ENCODE measurements at places on chromosomes 16 and 17.

- DNase-seq: no peak
Measured at GRCh38 chr17:2368359-2368758, 31.1 kb downstream of the SGSM2 start.

- no peak for DNase-seq
Measured at GRCh38 chr17:78364436-78365281, 4.8 kb upstream of the SOCS3 start.

GRCh38 chr17:17186551-17187505, 19.3 kb downstream of the PLD6 start:
- no peak for DNase-seq

DNA sequence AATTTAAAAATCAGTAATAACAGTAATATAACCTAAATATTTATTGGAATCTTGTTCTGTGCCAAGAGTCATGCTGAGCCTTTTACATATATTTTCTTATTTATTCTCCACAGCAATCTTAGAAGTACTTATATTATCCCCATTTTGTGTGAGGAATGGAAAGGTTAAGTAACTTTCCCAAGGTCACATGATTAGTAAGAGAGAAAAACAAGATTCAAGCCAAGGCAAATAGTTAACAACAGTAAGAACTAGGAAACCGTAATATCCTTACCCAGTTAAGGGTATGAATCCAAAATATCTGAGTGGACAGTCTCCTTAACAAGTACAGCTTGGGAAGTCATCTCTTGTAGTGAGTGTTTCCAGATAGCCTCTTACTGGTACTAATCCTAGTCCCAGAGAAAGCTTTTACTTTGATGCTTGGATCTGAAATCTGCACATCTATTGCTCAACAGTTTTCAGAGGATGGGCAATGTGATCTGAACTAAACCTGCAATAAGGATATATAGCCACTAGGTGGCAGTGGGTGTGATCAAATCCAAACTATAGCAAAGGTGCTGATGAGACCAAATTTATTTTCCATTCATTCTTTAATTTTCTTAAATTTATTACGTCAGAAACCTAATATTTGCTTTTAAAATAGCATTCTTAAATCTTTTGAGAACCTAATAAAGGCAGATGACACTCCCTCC, 23.3 kb downstream of the SHISA6 start:
- DNase-seq: no peak

GRCh38 chr17:27321372-27321771, 27.5 kb downstream of the WSB1 start:
- DNase-seq: no peak

DNA sequence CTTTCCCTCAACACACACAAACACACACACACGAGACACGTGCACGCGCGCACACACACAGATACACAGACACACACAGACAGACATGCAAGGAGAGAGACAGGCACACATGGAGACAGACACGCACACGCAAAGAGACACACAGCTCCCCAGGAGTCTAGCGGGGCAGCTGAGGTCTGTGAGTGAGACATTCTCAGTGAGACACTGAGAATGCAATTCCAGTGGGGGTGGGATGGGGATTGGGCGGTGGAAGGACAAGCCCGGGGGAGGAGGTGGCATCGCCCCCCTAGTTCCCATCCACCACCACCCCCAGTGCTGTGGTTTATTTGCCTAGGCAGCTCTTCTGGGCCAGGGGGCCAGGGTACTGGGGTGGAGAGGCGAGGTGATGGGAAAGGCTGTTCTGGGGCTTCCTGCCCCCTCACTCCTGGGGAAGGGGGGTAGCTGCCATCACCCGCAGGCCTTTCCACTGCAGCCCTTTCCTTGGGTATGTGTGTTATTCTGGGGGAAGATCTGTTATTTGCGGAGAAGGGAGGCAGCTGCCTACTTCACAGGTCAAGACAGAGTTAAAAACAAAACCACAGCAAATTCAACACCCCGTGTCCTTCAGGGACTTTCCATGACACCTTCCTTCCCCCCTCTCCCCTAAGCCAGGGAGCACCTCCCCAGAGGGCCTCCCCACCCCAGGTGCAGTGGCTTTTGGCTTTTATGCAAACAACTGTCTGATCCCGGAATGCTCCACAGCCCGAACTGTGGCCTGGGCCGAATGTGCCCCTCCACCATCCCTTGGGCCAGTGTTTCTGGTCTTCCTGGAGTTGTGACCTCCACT, 18.0 kb downstream of the GRB7 start:
- DNase-seq: no peak

- DNase-seq: no peak
Measured at GRCh38 chr17:15971098-15971678, 26.3 kb downstream of the ADORA2B start.

DNA sequence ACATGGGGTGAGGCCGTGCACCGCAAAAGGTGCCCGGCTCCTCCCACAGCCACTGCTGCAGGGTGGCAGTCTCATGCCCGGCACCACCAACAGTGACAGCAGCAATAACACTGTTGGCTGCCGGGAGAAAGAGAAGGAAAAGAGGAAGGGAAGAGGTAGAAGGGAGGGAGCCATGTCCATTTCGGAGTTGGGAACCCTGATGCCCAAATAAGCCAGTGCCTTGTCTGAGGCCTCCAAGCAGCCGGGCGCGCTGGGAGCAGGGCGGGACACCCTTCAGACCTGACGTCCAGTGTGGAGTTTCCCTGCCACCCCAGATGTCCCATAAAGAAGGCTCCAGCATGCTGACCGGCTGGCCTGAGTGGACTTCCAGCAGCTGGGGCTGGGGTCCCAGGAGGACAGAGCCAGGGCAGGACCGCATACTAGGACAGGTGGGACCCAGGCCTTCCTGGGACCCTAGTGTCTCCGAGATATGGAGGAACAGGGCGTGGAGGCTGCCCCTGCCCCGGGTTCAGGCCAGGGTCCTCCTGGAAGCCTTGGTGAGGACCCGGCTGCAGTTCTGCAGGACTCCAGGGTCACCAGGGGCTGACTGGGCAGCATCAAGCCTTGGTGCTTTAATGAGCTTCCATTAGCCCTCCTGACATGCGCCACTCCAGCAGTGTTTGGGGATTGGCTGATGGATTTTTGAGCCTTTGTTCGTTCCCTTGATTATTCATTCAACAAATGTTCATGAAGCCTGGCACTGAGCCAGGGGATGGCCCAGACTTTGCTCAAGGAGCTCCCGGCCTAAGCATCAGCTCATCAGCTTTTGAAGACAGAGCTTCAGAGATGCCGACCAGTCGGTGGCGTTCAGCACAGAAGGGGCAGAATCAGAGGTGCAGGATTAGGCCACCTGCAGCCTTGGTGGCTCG, 223.6 kb upstream of the CIBAR2 start:
- no peak for DNase-seq

DNA sequence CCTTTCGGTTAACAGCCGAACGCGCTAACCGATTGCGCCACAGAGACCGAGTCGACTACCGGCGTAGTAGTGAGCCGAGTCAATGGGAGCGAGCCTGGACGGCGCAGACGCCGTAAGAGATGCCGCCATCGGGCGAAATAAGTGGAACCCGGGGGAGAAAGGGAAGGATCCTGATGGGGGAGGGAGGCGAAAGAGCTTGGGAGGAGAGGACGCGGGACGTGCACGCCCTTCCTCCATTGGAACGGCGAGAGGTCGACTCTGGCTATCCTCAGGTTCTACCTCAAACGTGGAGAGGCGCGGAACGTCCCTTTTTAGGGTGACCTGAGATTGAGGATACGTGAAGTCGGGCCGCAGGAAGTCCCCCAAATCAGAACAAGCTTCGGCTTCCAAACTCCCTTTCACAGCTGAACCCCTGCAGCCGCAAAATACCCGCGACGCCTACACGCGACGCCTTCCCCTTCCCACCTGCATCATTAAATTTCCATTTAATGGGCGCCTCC, 683 bp upstream of the PSMB3 start:
- peak; percentile 81 for DNase-seq

- no peak for DNase-seq
Measured at GRCh38 chr17:60314423-60314822, 77.5 kb downstream of the USP32 start.

DNA sequence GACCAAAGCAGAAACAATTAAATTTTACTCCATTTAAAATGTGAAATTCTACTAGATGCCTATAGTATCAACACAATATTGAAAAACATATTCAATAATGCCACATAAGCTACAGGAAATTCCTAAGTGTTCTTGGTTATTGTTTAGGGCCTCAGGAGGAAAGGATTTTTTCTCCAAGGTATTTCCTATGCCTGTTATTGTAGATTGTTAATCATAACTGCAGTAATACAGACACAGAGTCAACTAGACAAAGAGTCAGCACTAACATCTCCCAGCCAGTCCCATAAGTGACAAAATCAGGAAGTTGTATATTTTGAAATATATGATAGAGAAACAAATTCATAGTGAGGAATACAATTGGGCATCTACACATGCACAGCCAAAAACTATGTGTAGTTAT, 782.7 kb upstream of the KIF2B start:
- no peak for DNase-seq

- no peak for DNase-seq
Measured at GRCh38 chr16:12474806-12475410, 328.8 kb downstream of the CPPED1 start.

GRCh38 chr17:77480509-77481215, 339.9 kb downstream of the SEC14L1 start:
- DNase-seq: no peak

DNA sequence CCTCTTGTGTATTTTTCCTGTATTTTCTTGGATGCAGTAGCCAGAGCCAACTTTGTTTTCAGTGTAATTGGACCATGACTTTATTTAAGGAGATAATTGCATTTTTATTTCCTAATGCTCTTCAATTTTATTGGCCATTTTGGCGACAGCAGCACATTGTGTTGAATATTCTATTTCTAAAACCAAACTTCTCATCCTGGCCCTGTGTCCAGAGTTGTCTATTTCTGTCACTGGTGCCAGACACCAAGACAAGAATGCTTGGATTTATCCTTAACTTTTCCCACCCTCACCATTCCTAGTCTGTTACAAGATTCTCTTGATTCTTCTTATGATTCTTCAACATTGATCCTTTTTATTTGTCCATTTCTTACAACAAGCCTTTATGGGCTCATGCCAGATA, 37.1 kb downstream of the ARHGAP44 start:
- DNase-seq: no peak

DNA sequence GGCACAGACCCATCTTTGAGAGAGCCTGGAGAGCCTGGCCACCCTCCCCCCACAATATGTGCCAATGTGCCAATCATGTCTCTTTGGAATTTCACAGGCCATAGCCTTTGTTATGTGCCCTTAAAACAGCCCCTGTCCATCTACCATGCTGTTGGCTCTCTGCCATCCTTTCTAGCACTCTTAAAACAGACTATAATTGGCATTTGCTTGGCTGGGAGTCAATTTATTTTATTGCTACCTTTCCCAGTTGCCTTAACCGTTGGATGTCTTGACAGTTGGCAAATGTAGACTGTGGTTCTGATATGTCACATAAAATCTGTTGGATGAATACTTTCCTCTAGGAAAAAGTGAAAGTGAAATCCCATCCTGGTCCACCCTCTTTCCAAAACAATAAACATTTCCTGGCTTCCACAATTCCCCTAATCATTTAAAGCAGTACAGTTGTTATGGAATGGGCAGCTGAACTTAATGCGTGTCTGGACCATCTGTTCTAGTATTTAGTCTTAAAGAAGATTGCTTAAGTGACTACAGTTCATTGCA, 394.0 kb downstream of the KCNJ2 start:
- no peak for DNase-seq

DNA sequence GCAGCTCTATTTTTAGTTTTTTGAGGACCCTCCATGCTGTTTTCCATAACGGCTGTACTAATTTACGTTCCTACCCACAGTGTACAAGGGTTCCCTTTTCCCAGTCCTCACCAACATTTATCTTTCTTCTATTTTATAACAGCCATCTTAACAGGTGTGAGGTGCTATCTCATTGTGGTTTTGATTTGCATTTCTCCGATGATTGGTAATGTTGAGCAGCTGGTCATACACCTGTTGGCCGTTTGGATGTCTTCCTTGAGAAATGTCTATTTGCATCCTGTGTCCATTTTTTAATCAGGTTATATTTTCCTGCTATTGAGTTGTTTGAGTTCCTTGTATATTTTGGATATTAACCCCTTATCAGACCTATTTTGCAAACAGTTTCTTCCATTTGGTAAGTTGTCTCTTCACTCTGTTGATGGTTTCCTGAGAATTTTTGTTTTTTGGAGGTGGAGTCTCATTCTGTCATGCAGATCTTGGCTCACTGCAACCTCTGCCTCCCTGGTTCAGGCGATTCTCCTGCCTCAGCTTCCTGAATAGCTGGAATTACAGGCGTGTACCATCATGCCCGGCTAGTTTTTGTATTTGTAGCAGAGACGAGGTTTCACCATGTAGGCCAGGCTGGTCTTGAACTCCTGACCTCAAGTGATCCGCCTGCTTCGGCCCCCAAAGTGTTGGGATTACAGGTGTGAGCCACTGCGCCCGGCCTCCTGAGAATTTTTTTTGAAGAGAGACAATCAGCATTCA, 279.6 kb downstream of the SNX29 start:
- no peak for DNase-seq

- DNase-seq: peak; percentile 27
Measured at GRCh38 chr16:68823401-68824135, 19.8 kb upstream of the TANGO6 start.

DNA sequence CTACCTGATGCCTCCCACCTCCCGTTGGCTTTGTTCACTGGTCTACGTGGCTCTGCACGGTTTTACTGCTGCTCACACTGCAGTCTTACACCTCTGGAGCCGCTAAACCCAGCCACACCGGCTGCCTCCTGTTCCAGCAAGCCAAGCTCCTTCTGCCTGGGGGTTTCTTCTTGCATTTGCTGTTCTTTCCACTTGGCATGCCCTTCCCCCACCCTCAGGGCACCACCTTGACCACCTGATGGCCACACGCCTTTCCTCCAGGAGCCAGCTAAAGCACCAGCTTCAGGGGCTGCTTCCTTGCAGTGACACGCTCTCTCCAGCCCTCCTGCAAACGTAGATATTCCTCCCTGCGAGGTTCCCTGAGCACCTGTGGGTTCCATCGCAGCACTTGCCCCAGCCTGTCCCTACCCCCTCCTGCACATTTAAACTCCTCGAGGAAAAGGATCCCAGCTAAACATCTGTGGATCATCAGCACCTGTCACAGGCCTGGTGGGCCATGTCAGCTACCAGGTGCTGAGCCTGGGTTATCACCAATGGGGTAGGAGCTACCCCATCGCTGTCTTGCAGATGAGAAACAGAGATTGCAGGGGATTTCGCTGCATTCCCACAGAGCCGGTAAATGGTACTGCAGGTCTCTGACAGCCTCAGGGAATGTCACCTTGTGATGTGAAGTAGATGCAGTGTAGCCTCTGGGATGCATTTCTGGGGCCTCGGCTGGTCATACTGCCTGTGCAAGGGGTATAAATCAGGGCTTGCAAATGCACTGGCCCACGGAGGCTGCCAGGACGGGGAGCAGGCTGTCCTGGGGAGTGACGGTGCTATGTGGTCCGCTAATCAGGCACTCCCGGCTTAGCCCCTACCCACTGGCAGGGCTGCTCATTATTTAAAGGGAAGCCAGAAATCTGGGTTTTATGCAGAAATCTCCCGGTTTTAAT, 285.2 kb downstream of the CPPED1 start:
- DNase-seq: no peak

- DNase-seq: no peak
Measured at GRCh38 chr17:57142925-57143324, 57.9 kb downstream of the AKAP1 start.

- no peak for DNase-seq
Measured at GRCh38 chr17:73783945-73784603, 139.8 kb upstream of the SDK2 start.
